ENCODE measurements at places on chromosomes 16 and 17. TPM values are rescaled to one million over a fixed set of nuclear protein-coding genes. Genes with fewer than 3 reads are reported as not detected.
A peak's percentile ranks its signal among the peaks of the same experiment; 100 is the strongest.

The HOXB3 gene
- not detected for total RNA-seq

The GRN gene
- 88.7 TPM for total RNA-seq

The IRX3 gene
- total RNA-seq = 13.0 TPM

DNA sequence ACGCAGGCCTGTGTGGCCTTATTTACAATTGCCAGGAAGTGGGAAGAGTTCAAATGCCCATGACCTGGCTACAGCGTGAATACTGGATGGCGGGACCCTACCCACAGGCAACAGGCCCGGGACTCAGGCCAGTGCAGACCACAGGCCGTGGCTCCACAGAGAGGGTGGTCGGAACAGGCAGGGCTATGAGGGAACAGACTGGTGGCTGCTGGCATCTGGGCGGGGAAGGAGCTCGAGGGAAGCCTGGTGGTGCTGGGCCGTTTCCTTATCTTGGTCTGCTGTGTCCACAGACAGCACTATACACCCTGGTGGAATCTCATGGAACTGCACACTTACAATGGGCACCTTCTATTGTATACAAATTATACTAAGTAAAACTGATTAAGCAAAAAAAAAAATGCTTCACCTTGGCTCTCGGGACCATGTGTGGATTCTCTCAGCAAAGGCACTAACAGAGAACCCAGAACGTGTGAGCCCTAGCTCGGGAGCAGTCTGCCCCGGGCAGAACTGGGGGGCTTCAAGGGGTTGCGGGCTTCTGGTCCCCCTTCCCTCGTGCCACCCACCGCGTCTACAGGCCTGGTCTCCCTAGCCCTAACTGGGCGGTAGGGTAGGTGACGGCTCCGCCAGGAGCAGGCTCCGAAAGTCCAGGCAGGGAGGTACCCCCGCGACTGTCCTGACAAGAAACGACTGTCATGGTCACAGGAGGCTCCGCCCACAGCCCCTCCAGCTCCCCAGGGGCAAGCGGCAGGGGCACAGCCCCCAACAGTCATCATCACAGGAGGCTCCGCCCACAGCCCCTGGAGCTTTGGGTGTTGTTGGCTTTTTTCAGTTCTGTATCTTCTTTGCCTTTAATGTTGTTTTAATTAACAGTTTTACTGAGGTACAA, 21.8 kb downstream of the CEP131 start:
- H3K36me3 ChIP-seq = no peaks in the 10 kb centered on the region
- DNase-seq = peak; percentile 63
- no peak overlapping the region for H3K4me3 ChIP-seq
- H3K27me3 ChIP-seq = peaks cover 4% of the 10 kb centered on the region

GRCh38 chr16:8686031-8686621, 11.7 kb downstream of the ABAT start:
- H3K4me3 ChIP-seq = no peak overlapping the region
- H3K27ac ChIP-seq = no peak overlapping the region
- peaks cover 8% of the 10 kb centered on the region for H3K27me3 ChIP-seq
- peaks cover 15% of the 10 kb centered on the region for H3K4me1 ChIP-seq

The ADGRG1 gene
- 116 TPM for total RNA-seq

The TSNAXIP1 gene
- total RNA-seq = 3.4 TPM

The NOD2 gene
- total RNA-seq = 0.34 TPM

DNA sequence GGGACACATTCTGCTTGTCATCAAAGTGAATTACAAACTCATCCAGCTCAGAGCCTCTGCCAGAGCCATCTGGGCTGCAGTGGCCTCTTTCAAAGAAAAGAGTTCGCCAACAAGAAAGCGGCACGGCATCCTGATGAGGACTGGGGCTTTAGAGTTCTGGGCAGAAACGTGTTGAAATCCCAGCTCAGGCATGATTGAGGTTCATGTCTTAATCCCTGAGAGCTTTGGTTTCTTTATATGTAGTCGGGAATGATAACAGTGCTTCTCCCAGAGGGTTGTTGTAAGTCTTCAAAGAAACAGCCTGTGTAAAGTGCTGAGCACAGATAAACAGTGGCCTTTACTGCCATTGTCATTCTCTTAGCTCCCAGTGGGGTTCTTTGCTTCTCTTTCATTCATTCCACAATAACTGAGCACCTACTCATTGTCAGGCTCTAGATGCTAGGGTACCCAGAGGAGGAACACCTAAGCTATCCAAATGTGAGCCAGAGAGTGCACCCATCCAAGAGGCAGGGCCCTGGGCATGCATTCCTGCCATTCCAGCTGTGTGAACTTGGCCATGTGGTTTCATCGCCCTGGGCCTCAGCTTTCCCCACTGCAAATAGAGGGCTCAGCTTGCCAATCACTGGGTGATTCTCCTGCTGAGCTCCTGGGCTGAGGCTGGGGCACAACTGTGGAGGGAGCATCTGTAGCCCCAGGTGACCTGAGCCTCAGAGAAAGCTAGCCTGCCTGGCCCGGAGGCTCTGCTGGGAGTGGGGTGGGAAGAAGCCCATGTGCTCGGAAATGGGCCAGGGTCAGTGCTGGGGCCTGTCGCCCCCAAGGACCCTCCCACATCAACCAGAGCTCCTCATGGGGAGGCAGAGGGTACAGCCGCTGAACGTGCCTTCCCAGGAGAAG, 38.3 kb upstream of the CRHR1 start:
- H3K4me1 ChIP-seq = peaks cover 9% of the 10 kb centered on the region
- no peak overlapping the region for H3K27ac ChIP-seq
- H3K27me3 ChIP-seq = peaks cover 2% of the 10 kb centered on the region
- no peak for DNase-seq
- no peak overlapping the region for H3K4me3 ChIP-seq

The GNAO1 gene
- 250 TPM for total RNA-seq

DNA sequence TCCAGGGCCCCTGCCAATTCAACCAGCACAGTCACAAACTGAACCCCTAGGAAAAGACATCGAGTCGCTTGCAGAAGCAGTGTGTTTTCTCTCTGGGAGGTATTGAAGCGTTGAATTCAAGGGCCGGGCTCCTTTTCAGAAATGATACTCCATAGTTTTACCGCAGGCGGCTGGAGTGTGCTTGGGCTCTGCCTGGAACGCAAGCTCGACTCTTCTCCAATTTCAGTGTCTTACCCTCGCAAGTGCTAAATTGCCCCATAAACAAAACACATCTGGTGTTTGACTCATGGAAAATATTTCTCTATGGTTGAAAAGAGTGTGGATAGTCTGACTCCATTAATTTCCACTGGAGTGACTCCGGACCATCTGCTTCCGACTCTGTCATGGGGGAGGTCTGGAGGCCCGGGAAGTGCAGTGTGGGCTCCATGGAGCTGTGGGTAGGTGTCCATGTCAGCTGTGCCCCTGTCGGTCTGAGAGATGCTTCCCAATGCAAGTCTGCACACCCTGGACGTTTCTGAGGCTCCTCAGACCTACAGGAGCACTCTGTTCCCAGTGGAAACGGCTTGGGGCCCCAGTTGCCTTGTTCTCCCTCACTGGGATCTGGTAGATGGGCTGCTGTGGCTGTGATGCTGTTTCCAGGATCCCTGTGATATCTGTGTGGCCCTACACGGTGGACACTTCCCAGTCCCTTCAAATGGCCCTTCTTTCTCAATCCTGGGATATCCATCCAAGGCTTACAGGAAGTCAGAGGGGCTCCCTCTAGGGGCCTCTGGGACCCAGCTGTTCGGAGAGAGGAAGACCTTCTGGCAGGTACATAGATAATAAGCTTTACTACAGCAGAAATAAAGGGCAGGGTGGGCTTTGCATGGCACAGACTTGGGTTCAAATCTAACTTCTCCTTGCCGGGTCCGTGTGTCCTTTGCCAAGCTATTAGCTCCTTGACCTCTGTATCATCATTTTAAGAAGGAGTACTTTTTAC, 119.8 kb upstream of the CDH13 start:
- H3K4me3 ChIP-seq = no peak overlapping the region
- peaks cover 3% of the 10 kb centered on the region for H3K4me1 ChIP-seq
- DNase-seq = no peak
- no peaks in the 10 kb centered on the region for H3K27me3 ChIP-seq

DNA sequence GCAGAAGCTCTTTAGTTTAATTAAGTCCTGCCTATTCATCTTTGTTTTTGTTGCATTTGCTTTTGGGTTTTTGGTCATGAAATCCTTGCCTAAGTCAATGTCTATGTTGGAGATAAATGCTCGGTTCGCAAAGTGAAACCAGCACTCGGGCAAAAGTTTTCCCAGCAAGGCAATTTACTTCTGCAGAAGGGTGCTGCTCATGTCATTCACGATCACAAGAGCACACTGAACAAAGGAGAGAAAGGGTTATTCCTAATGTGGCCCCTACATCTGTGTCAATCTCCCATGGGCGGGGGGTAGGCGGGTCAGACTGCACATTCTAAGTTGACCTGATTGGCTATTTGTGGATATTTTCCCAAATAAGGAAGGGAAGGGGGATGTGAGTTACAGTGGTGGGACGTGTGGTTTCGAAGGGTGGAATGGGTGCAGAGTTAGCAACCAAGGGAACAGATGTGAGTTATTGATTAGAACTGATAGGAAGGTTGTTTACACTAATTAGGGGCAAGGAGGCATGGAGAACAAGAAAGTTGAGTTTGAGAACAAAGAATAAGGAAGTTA, 23.0 kb downstream of the ATF7IP2 start:
- H3K27ac ChIP-seq = no peak overlapping the region
- H3K4me1 ChIP-seq = no peaks in the 10 kb centered on the region
- H3K36me3 ChIP-seq = peaks cover 21% of the 10 kb centered on the region
- no peak for DNase-seq
- no peaks in the 10 kb centered on the region for H3K27me3 ChIP-seq
